H7 (cell line): ENCODE measurements at places on chromosomes 4 and X. TPM values are rescaled to one million over a fixed set of nuclear protein-coding genes. Genes with fewer than 3 reads are reported as not detected.

DNA sequence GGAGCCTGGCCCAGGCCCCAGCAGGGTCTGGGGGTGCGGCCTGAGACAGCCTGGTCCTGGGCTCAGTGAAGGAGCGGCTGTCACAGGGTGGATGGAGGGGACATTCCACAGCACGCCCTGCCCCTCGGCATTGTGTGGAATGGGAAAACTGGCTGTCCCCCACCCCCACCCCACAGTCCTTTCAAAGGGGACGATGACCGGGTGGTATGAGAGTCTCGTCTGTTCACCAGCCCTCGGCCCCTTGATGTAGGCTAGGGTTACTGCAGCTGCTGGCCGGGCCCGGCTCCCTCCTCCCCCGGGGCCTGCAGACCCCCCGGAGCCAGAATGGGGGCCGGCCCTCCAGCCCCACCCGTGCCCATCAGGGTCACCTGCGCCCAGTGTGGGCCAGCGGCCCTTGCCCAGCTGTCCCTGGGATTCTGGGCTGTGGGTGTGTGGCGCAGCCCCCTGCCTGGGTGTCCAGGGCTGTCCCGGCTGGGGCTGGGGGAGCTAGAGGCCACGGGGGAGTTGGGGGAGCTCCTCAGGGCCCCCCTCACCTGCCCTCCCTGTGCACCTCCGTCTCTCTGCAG is 11.7 kb downstream of the FGFRL1 start:
- peak; percentile 67 for DNase-seq

DNA sequence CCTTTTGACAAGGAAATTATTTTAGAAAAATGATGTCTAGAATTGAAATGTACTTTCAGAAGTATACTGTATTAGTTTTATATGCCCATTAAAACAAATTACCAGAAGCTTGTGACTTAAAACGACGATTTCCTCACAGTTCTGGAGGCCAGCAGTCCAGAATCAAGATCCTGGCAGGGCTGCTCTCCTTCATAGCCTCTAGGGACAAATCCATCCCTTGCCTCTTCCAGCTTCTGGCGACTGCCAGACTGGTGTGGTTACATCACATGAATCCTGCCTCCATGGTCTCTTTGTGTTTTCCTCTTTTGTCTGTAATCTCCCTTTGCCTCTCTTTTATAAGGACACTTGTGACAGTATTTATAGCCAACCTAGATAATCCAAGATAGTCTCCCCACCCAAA is 97.1 kb downstream of the IQCM start:
- DNase-seq: no peak

DNA sequence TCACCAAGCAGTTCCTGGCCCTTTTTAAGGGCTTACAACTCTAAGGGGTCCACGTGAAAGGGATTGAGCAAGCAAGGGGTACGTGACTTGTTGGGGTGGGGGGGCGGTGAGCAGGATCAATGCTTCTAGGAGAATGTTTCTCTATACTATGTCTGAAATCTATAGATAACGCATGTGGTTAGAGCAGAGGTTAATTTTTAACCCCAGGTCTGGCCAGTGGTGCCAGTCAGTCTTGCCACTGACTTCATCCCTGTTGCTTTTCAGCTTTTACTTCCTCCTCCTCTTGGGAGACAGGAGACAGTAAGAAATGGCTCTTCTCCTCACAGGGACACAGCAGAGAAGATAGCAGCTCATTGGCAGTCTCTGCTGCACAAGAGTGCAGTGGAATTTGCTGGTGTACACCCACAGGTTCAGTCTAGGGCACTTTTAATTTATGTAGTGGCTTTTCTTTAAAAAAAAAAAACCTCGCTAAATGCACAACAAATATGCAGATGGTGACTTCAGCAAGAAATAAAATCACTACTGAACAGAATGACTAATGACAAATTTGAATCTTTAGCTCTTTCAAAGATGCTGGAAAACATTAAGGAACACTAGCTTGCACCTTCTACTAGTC is 190.5 kb downstream of the CCNG2 start:
- DNase-seq: no peak

DNA sequence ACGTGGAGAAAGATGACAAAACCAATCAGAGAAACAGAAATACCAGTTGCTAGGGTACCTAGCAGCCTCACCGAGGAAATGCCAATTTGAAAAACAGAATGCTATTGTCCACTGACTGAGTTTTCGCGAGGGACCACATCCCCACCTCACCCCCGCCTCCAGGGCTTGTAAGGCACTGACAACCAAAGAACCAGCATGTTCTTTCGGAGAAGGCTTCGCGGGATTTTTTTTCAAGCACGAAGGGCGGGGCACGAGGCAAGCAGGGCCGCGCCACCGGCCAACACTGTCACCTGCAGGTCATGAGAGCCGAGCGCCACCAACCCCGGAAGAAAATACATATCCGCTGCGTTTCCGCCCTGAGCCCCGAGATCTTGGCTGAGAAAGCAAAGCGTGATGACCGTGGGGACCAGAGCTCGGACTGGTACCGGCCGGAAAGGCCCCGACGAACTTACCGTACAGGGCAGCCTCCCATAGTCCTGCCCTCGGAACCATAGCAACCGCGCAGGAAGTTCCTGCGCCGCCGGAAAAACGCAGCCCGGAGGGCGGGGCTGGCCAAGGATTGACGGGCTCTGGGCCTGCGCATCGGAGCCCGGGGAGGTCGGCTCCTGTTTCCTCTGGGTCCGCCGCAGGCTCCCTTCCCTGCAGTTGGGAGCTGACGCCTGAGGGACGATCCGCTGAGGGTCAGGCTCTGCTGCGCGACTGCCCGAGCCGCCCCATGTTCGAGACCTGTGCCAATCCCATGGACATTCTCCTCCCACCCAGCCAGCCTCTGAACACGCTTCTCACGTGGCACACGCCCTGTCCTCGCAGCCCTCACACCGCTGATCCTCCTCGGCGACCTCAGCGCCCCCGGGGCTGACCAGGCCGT is 59.2 kb upstream of the PAGE5 start:
- DNase-seq: peak; percentile 85

DNA sequence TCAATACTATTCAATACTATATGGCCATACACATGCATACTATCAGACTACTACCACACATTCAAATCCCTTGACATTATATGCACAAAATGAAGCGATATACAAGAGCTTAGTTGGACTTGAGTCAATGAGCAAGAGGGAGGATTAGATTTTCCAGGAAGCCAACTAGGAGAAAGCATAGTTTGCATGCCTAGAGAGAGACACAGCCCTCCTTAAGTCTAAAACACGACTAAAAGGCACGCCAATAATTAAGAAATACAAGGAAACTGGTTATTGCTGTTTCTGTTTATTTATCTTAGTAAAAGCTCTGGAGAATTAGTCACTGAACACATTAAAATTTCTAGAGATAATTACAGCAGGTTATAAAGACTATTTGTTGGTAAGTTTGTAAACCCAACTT is 21.8 kb downstream of the MBNL3 start:
- no peak for DNase-seq

Gene XAGE1A
- total RNA-seq: not detected in 2 replicates

Gene C4orf54
- not detected in 2 replicates for total RNA-seq

Gene NOX1
- total RNA-seq: not detected in 2 replicates

Gene TAPT1
- total RNA-seq: 5.8 and 8.8 TPM in 2 replicates

Gene CDKL2
- total RNA-seq: 0.18 and 0.28 TPM in 2 replicates

Gene CHIC2
- total RNA-seq: 14.4 and 18.2 TPM in 2 replicates

Gene SORBS2
- total RNA-seq: 6.8 and 7.3 TPM in 2 replicates

Gene DMRTC1
- total RNA-seq: not detected in 2 replicates
